ENCODE measurements at places on chromosomes 11 and 22.

DNA sequence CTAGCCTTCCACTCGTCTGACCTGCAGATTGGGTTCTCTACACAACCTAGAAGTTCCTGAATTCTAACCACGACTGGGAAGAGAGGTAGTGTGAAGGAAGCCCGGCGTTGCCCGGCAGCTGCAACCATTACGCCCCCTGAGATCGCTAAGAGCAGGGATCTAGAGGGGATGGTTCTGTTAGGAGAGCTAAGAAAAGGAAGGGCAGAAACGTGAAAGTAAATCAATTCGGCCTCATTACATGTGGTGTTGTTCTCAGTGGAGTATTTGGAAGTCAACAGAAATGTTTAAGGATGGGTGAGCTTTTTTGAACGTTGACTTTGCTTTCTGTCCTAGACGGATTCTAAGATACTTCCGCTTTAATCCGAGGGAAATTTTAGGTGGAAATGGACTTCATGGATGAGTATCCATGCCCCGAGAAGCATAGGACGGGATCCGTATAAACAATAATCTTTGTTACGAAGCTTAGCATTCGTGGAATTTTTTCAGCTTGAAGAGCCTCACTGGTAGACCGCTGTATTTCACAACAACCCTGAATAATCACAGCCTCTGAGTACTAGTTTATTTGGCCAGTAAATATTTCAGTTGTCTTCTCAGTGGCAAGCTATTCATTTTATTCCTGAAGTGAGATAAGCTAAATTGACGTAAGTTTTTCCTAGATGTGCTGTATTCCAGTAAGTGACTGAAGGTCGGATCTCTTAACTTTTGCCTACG lies 629 bp downstream of the ATP5MG start:
- no peak for DNase-seq

GRCh38 chr22:42273855-42274451 lies 3.5 kb upstream of the TCF20 start:
- no peak for DNase-seq

GRCh38 chr22:25702040-25702439 lies 39.9 kb upstream of the MYO18B start:
- DNase-seq, result no peak

DNA sequence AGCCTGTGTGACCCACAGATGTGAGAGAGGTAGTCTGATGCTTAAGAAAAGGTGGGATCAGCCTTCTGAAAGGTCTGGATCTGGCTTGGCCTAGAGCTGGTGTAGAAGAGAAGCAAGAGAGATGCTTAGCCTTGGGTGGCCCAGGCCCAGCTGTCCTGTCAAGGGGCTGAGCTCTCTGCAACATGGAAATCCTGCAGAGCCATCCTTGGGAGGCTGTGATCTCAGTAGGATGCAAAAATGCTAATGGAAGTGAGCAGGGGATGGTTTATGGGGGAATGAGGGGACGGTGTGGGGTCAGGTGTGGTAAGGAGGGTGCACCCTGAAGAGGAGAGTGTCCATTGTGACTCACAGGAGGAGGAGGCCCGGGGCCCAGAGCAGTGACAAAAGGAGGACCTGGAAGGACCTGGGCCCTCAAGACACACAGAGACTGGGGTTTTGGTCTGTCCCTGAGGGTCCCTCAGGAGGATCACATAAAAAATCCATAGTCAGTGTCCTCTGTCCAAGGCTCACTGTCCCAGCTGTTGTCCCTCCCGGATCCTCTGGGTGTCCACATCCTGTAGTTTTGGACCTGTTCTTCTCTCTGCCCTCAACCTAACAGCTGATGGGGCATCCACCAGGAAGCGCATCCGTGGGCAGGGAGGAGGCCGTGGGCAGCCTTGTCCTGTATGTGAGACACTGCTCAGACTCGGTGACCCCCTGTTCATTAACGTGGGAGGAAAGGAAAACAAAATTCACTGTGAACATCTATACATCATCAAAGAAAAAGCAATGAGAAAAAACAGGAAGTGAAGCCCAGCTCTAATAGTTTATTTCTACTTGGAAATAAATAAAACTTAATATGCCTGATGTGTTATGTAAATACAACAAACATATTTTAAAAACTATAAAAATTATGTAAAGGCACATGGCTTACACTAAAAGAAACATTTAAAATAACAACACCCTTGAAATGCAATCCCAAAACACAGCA lies 129.8 kb downstream of the ZNF280B start:
- no peak for DNase-seq

DNA sequence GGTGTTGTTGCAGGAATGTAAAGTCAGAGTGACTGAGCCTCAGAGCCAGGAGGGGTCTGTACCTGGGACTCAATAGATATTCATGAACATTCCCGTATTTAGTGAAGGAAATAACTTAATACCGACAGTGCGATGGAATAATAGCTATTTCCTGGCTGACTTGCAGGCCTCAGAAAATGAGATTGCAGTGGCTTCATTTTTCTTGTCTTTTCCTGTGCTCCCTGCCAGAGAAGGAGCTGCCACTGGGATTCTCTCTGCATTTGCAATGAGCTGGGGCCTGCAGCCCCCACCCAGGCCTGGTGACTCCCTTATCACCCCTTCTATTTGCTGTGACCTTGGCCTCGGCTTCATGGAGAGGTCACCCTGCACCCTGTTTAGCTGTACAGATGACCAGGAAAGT lies 173.4 kb downstream of the MIAT start:
- no peak for DNase-seq

DNA sequence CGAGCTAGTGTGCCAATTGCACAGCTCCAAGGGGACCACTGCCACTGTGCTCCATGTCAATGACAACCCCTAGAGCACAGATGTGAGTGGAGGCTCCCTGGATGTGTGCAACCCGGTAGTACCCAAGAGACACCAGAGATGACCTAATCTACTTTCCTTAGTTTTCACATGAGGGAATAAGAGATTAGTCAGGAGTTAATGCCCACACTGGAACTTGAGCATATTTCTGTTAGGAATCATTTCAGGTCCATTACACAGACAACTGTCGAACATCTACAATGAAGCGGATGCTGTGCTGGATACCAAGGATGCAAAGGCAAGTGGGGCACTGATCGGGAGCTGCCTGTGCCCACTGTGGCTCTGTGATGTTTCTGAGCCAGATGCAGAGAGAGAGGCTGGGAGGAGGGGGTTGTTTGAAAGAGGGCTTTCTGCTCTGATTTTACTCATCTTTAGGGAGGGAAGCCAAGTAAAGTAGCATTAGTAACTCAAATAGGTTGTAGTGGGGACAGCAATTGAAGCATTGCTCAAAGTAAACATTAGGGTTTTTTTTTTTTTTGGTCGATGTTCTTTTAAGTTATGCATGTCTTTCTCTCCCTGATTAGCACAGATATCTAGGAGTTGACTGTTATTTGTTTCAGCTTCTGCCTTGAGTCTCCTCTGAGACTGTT lies 82.5 kb upstream of the SORL1-AS1 start:
- no peak for DNase-seq

- no peak for DNase-seq
These were observed 18.1 kb upstream of the RELT start for GRCh38 chr11:73358071-73358470.

DNA sequence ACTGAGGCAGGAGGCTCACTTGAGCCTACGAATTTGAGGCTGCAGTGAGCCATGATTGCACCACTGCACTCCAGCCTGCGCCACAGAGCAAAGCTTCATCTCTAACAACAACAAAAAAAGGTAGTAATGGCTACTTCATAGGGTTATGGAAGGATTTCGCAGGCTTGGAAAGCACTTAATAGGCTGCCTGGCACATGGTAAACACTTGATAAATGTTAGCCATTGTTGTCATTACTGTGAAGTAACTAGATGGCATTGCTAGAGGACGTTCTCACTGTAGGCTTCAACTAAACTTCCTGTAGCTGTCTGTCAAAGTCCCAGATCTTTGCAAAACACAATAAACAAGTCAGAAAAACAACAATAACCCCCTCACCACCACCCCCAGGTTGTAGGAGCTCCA lies 357.2 kb upstream of the NARS2 start:
- no peak for DNase-seq

- no peak for DNase-seq
These were observed 9.5 kb upstream of the AMOTL1 start for GRCh38 chr11:94758666-94759065.

DNA sequence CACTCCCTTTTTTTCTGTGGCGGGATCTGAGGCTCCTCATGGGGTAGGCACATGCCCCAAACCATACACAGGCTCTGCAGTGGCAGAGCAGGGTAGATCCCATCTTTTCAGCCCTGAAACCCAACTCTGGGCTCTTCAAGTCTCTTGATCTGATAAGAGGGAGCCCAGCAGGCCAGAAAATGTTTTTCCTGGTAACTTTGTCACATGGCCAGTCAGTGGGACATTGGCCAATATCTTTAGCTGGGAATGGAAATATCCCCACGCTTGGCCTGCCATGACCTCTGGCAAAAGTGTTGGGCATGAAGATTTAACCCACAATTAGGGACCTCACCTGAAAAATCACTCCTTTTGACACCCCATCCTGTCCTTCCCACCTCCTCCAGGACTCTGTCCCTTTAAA lies 8.1 kb downstream of the INPP5J start:
- no peak for DNase-seq

- no peak for DNase-seq
These were observed 18.4 kb downstream of the ZMAT5 start for GRCh38 chr22:29748248-29748893.

- DNase-seq, result no peak
These were observed 83.7 kb downstream of the MYO7A start for GRCh38 chr11:77211594-77212251.

Data from NCI-H526 (cell line).